ENCODE measurements at places on chromosomes 16 and 17. TPM values are rescaled to one million over a fixed set of nuclear protein-coding genes. Genes with fewer than 3 reads are reported as not detected.
A peak's percentile ranks its signal among the peaks of the same experiment; 100 is the strongest.

- H3K4me3 ChIP-seq, result no peak overlapping the region
- no peaks in the 10 kb centered on the region for H3K27me3 ChIP-seq
- DNase-seq, result no peak
- H3K4me1 ChIP-seq, result no peaks in the 10 kb centered on the region
- no peak overlapping the region for H3K27ac ChIP-seq
Measured at GRCh38 chr16:72809446-72809845, 238.5 kb downstream of the ZFHX3 start.

DNA sequence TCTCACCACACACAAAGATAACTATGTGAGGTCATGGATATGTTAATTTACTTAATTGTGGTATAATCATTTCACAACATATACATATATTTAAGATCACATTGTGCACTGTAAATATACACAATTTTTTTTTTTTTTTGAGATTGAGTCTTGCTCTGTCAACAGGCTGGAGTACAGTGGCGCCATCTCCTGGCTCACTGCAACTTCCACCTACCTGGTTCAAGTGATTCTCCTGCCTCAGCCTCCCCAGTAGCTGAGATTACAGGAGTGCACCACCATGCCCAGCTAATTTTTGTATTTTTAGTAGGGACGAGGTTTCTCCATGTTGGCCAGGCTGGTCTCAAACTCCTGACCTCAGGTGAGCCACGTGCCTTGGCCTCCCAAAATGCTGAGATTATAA, 11.5 kb upstream of the PRSS54 start:
- H3K36me3 ChIP-seq, result no peaks in the 10 kb centered on the region
- H3K27ac ChIP-seq, result no peak overlapping the region
- DNase-seq, result peak; percentile 22
- no peaks in the 10 kb centered on the region for H3K4me1 ChIP-seq

DNA sequence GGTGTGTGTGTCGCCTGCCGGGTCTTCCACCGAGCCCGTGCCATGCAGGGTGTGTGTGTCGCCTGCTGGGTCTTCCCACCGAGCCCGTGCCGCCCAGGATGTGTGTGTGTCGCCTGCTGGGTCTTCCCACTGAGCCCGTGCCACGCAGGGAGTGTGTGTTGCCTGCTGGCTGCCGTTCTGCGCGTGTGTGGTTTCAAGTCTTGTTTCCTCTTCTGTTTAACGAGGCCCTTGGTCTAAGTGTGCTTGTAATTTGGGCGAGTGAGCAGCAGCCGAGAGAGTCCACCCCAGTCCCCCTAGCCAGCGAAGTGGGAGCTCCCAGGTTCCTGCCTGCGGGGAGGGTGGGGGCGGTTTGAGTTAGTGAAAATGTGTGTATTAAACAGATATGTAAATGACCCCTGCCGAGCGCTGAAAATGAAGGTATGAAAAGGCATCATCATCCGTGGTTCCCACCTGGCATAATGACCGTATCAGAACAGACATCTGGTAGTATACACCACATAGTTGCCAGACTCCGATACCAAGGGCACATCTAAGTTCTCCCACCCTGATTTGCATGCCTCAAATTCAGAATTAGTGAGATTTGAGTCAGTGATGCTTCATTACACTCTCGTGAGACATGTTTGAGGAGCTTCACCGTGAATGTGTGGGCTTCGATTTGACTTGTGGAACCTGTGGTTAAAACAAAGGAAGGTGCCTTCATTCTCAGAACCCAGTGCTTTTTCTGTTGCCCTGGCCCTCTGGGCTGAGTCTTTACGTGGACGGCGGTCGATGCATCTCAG, 114.5 kb upstream of the CHMP6 start:
- H3K4me3 ChIP-seq, result no peak overlapping the region
- H3K4me1 ChIP-seq, result no peaks in the 10 kb centered on the region
- H3K27me3 ChIP-seq, result no peaks in the 10 kb centered on the region
- H3K27ac ChIP-seq, result no peak overlapping the region
- no peak for DNase-seq
- peaks cover 6% of the 10 kb centered on the region for H3K36me3 ChIP-seq

DNA sequence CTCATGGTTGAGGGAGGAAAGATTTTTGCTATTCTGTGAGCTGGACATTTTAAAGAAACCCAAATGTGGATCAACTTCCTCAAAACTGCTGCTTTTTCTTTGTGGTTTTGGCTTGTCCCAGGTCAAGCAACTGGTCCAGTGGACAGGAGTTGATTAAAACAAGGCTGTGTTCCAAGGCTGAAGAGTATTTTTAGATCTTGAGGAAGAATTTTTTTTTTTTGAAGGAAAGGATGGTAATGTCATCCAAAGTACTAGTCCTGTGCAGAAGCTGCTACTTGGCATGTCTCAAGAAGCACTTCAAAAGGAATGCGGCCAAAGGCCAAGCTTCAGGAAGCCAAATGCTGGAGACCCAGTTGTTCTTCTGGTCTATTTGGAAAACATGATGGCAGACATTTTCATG, 8.0 kb upstream of the MYH2 start:
- H3K27ac ChIP-seq, result no peak overlapping the region
- H3K4me3 ChIP-seq, result no peak overlapping the region
- no peaks in the 10 kb centered on the region for H3K27me3 ChIP-seq
- no peaks in the 10 kb centered on the region for H3K36me3 ChIP-seq

DNA sequence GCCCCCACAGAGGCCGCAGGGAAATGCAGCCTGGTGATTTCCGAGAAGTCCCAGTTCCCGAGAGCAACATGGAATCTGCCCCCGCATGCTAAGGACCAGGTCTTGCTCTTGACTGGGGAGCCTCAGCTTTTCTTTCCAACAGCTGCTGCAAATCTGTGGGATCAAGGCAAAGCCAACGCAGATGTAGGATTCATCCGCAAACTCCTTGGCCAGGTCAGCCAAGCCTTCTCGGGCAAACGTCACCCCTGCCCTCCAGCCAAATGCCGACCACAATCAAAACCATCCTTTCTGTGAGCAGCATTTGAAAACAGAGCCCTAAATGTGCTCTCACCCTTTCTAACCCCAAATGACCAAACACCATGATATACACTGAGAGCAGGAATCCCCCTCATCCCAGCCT, 54.0 kb downstream of the MRM3 start:
- no peak overlapping the region for H3K4me3 ChIP-seq
- no peak overlapping the region for H3K27ac ChIP-seq
- no peaks in the 10 kb centered on the region for H3K36me3 ChIP-seq

DNA sequence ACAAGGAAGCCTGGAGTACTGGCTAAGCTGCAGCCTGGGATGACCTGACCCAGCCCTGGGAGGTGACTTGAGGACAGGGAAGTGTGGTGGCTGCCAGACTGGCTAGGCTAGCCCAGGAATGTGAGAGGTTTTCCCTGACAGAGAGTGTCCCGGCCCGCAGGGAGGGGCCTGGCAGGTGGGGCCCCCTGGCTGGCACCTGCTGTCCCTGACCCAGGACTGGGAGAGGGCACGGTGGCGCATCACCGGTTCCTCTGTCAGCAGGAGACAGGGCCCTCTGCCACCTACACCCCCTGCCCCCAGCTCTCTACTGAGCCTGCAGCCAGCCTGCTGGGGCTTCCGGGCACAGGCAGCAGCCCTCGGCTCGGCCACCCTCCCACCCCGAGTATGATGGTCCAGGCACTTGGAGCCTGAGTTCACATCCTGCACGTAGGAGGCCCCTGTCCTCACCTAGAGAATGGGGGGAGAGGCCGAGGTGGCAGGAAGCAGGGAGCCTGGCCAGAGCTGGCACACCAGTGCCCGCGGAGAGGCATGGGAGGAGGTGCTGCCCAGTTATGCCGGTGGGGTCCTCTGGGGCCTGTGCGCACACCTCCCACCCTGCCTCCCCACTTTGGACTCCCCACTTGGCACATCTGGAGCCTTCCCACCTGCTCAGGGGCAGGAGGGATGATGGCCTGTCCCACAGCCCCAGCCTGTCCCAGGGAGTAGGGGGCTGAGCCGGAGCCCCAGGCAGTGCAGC, 528 bp downstream of the PRSS27 start:
- H3K27me3 ChIP-seq, result no peaks in the 10 kb centered on the region
- no peaks in the 10 kb centered on the region for H3K36me3 ChIP-seq
- peaks cover 28% of the 10 kb centered on the region for H3K4me1 ChIP-seq
- no peak overlapping the region for H3K27ac ChIP-seq
- peak; percentile 53 for DNase-seq
- no peak overlapping the region for H3K4me3 ChIP-seq

GRCh38 chr16:67349172-67349571, 22.6 kb downstream of the LRRC36 start:
- no peaks in the 10 kb centered on the region for H3K4me1 ChIP-seq
- no peak for DNase-seq
- H3K27me3 ChIP-seq, result no peaks in the 10 kb centered on the region
- H3K27ac ChIP-seq, result no peak overlapping the region
- no peaks in the 10 kb centered on the region for H3K36me3 ChIP-seq
- no peak overlapping the region for H3K4me3 ChIP-seq

GRCh38 chr16:88688013-88688778, 1.9 kb upstream of the SNAI3 start:
- H3K27ac ChIP-seq, result peak overlapping the region; percentile 50
- no peak overlapping the region for H3K4me3 ChIP-seq
- H3K36me3 ChIP-seq, result no peaks in the 10 kb centered on the region
- no peaks in the 10 kb centered on the region for H3K27me3 ChIP-seq
- peak; percentile 92 for DNase-seq

RNF135 gene
- 18.8 TPM for total RNA-seq
